ENCODE measurements at places on chromosomes 4 and X.

- no peak for DNase-seq
Observed at GRCh38 chrX:133307637-133308498, 89.7 kb upstream of the TFDP3 start.

DNA sequence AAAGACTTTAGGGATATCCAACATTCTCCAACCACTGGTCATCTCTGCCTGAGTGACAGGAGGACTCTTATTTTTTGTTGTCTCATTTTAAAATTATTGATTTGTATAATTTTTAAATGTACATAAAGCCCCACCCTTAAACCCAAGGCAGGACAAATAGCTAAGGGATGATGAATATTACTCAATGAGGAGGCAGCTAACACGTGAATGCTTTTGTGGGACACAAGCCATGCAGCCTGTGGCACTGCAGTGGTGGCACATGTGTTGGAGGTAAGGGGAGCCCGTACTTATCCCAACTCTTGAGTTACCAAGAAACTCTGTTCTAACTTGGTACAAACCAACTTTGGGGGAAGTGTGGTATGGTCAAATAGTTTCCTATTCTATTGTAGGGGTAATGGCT lies 19.5 kb downstream of the MID1IP1 start:
- DNase-seq, result no peak

DNA sequence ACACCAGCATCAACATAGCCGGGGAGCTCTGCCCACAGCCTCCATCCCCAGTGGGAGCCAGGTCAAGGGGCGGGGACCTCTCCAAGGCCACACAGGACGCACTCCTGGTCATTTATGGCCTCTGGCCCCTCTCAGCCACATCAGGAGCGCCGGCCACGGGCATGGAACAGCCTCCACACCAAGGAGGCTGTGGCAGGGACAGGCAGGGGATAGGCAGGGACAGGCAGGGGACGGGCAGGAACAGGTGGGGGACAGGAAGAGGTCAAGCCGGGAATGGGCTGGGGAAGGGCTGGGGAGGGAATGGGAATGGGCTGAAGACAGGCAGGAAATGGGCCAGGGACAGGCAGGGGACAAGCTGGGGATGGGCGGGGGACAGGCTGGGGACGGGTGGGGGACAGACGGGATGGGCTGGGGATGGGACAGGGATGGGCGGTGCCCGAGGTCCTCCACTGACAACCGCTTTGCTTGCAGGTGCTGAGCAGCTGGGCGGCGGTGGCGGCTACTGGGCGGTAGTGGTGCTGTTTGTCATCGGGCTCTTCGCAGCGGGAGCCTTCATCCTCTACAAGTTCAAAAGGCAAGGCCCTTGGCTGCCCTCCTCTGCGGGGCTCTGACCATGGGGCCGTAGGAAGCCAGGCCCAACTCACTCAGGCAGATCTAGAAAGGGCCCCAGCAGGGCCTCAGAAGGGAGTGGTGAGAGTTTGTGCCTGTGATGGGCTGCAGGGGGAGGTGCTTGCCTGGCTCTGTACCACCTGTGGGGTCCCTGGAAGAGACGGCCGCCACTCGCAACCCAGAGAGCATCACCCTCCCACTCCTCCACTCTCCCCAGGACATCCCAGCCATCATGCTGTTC lies 205.6 kb downstream of the AFAP1 start:
- DNase-seq, result no peak

GRCh38 chr4:109916027-109916409 lies 3.3 kb downstream of the EGF start:
- no peak for DNase-seq

DNA sequence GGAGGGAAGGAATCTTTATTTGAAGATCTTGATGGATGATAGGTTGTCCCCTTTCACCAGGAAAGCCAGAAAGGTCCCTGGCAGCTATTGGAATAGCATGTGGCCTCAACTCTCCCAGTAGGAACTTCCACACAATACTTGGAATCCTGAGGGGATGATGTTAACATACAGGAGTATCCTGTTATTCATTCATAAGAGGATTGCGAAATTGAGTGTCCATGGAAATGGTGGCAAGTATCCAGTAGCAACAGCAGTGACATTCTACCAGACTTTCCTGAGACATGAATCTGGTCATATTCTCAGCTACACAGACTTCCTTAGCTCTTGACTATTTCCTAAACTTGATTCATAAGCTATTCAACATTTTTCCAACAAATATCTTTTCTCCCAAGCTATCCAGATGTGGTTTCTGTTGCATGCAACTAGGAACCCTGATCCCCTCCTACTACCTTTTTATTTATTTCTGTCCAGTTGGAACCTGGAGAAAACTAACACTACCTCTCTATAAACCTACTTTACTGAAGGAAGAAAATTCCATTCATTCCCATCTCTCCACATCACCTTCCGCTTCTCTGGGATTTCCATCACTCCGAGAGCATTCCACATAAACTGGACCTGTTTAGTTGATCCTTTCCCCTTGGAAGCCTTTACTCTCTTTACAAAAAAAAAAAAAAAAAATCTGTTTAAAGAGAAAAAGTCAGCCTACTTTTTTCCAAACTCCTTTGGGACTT lies 101.8 kb downstream of the ANXA5 start:
- no peak for DNase-seq

GRCh38 chrX:133448512-133449076 lies 33.3 kb upstream of the GPC4 start:
- no peak for DNase-seq

DNA sequence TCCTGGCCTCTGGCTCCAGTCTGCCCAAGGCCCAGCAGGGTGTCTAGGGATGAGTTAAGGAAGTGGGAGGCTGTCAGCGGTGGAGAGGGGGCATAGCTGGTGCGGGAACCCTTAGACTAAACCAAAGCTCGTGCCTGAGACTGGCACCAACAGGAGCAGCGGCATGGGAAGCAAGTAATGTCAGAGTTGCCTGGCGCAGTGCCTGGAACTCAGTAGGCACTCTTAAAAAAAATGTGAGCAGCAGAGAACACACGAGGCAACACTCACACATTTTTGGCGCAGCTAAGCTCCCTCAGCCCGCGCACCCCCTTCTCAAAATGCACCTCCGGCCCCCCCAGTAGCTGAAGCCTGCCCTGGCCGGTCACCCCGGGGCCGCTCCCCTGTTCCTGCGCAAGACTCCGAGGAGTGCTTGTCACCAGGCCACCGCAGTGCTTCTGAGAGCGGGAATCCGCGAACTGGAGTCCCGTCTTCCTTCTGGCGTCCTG lies 583 bp downstream of the GABRE start:
- DNase-seq, result no peak

DNA sequence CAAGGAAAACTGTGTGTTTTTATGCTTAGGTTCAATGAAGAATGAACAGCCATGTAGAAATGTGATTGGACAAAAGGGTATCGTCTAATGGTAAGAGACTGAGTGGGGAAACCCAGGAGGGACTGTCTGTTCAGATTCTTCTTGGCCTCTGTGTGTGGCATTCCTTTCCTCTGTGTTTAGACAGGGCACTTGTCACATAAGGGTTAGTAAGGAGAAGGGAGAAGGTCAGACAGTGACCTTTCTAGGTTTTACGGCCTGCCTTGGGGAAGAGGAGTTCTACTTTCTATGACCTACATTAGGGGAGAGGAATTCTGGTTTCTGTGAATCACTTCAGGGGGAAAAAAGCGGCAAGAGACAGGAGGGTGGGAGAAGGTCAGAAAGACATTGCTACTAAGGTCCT lies 119.5 kb downstream of the GC start:
- no peak for DNase-seq

DNA sequence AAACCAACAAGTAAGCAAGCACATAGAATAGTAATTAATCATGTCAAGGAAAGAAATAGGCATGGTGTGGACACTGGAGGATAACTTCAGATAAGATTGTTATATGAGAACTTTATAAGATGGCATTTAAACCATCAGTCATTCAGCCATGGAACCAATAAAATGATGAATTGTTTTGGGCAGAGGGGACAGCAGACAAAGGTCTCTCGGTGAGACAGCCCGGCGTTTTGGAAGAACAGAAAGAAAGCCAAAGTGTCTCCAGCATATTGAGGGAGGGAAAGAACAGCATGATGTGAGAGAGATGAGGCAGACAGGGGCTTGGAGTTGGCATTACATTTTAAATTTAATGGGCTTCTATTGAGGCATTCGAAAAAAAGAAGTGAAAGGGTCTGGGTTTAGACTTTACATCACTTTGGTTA lies 883 bp upstream of the PPM1K start:
- DNase-seq, result no peak

DNA sequence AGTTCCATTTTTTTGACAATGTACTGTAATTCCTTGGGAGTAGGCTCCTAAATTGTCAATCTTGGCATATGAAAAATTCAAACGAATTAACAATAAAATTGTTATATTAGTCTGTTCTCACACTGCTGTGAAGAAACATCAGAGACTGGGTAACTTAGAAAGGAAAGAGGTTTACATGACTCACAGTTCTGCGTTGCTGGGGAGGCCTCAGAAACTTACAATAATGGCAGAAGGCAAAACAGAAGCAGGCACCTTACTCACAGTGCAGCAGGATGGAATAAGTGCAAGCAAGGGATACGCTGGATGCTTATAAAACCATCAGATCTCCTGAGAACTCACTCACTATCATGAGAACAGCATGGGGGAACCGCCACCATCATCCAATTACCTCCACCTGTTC lies 246.4 kb upstream of the TRAM1L1 start:
- no peak for DNase-seq

DNA sequence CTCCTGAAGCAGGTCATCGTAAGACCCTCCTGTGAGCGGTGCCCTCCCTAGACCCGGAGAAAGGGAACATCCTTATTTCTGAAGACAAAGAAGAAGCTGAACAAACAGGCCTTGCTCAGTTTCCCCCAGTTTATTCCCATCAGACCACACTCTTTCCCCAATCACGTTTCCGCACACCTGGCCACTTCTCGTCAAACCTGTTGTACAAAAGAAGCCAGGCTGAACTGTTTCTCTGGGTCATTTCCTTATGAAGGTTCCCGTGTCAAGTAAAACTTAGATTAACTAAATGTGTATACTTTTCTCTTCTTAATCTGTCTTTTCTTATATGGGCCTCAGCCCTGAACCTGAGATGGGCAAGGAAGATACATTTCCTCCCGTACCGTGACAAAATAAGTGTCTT lies 111.6 kb upstream of the ENPP6 start:
- DNase-seq, result no peak

Data from AG09319 (cell line).